RPMI8226 (cell line): ENCODE measurements at places on chromosomes 2 and 18.

GRCh38 chr2:113180131-113180946, 6.6 kb downstream of the PSD4 start:
- DNase-seq: no peak

DNA sequence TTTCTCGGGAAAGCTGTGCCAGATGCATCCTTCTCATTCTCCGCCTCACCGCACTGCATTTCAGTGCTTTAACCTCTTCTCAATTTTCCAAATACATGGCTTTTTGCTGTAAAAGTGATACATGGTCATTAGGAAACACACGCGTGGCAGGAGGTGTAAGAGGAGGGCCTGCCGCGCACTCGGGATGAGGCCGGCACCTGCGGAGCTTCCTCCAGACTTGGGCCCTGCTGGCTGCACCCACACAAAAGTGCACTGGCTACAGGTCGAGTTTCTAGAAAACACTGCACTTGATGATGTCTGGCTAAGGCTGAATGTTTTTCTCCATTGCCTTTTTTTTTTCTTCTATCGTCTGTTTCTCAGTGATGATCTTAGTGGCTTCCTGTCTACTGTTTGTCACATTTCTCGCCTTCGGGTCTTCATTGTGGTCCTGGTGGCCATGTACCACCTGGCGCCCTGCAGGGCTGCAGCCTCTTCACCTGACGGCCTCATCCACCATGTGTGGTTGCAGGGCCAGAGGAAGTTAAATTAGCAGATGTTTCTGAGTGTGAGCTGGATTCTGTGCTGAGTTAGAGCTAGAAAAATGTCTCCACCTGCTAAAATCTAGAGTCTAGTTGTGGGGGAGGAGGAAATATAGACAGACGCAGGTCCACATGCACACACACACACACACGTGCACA, 7.6 kb downstream of the KCNG2 start:
- peak; percentile 44 for DNase-seq

- no peak for DNase-seq
These were observed 5.6 kb upstream of the OSR1 start for GRCh38 chr2:19364014-19364413.

- no peak for DNase-seq
These were observed 360.0 kb upstream of the RAB6C start for GRCh38 chr2:129619471-129619870.

DNA sequence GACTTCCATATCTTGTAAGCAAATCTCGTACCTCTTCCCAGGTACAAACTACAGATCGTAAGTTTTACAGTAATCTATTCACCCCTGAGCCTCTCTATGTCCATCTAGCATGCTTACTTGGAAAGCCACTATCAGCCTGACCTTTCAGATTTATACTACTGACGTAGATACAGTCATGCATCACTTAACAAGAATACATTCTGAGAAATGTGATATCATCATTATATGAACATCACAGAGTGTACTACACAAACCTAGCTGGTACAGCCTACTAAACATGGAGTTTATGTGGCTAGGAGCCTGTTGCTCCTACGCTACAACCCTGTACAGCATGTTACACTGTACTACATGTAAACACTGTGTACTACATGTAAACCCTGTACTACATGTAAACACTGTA, 293.2 kb upstream of the ZNF804A start:
- no peak for DNase-seq

DNA sequence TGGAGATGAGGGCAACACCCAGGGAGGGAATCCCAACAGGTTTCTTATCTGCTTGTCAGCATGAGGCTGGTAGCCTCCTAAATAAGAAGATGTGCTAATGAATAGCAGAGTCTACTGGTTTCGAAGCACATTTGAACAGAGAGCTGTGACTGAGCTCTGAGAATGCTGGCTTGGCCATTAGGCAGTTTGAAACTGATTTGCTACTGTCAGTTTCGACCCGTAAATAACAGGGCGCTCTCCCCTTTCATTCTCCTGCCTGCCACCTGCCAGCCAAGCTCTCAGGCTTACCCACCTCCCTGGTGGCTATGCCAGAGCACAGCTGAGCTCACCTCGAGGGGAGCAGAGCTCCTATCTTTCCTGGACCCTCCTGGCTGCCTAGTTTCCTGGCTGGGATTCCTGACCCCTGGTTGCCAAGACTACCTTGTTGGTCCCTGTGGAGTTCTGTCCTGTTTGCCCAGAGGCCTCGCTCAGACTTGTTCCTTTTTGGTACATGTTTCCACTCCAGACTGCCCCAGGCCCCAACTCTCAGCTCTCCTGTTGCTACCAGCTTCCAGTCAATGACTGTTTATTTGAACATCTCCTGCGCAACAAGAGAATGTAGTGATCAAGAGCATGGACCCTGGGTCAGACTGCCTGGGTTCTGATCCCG, 102.3 kb upstream of the ALPP start:
- DNase-seq: peak; percentile 80

DNA sequence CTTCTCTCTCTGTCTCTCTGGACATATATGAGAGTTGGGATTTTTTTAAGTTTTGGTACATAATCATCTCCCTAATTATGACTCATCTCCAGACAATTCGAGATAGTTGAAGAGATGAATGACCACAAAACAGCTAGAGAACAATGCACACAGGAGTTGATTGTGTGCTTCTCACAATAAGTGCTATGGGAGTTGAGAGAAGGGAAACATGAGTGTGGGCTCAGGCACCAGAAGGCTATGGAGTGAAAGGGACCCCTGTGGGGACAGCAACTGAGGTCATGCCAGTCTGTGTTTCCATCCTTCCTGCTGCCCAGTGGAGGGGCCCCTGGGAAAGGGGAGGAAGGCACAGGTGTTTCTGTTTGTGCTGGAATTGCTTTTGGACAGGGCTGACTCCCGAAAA, 6.5 kb upstream of the YWHAQ start:
- no peak for DNase-seq

DNA sequence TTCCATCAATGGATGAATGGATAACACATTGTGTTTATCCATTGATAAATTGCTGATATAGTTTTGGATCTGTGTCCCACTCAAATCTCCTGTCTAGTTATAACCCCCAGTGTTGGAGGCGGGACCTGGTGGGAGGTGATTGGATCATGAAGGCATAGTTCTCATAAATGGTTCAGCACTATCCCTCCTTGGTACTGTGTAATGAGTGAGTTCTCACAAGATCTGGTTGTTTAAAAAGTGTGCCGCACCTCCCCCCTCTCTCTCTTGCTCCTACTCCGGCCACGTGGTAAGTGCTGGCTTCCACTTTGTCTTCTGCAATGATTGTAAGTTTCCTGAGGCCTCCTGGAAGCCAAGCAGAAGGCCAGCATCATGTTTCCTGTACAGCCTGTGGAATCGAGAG, 23.9 kb upstream of the SPATA3 start:
- DNase-seq: no peak

DNA sequence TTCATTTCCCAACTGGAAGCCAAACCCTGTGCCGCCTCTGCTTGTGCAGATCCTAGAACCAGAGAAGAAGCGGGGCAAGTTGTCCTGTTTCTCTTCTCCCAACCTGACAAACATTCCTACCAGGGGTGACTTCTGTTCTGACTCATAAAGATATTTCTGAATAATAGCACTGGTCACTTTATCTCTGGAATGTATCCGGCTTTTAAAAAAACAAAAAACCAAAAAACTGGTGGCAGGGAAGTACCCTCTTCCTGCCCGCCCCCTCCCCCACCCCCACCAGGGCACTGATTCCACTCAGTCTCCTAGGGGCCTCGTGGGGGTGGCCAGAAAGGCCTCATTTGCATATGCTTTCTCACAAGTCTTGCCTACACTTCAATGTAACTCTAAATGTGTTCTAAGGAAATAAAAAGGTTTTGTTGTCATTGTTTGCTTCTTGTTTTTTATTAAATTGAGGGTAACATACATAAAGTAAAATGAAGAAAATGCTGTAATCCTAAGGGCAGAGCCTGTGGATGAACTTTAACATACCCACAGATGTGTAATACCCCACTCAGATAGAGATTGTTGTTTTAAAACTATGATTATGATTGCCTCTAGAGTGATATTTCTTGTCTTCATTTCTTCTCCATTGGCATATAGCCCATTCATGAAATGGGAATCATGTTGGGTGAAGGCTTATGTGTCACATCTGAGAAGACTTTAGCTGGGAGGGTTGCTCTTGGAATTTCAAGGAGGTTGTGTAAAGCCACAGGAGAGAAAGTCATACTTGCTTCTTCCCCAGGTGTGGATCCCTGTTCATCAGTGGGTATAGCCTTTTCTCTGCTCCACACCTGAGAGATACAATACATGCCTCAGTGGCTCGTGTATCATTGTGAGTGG, 5.3 kb upstream of the FOSL2 start:
- DNase-seq: no peak

DNA sequence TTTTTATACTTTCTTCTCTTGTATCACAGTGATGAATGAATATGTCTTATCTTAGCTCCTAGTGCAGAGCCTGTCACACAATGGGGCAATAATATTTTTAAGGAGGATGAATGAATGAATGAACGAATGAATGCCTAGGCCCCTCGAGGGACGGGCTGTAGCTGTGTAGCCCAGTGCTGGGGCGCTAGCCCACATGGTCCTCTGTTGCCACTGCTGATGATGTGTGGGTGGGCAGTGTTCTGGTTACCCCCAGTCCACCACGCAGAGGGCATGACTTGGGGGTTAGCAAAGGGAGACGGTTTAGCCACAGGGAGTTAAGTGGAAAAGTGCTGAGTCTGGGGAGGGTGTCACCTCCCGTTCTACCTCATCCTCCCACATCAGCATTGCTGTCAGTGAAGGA, 134.2 kb downstream of the SMAD7 start:
- no peak for DNase-seq

GRCh38 chr2:158179660-158180059, 78.0 kb downstream of the UPP2 start:
- no peak for DNase-seq

DNA sequence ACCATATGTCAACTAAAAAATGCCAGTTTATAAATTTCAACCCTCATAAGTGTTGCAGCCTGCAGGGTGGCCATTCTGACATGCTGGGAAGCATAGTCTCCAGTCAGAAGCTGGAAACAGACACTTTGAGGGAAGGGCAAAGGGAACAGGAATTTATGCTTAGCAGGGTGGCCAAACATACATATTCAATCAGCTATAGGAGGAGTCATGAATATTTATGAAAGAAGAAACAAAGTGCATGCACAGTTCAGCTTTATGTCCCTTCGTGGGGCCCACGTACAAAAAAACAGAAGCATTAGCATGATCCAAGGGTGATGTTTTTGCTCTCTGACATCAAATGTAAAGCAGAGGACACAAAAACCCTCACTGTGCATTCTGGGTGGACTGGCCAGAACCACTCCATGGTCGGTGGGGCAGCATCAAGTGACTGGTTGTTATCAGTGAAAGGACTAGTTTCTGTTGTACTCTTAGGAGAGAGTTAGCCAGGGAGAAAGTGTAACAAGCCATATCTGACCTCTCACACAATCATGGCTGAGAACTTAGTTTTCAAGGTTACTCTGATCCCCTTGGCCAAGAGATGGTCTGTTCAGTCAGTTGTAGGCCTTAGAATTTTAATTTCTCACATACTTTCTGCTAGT, 9.9 kb upstream of the PDE11A start:
- no peak for DNase-seq

DNA sequence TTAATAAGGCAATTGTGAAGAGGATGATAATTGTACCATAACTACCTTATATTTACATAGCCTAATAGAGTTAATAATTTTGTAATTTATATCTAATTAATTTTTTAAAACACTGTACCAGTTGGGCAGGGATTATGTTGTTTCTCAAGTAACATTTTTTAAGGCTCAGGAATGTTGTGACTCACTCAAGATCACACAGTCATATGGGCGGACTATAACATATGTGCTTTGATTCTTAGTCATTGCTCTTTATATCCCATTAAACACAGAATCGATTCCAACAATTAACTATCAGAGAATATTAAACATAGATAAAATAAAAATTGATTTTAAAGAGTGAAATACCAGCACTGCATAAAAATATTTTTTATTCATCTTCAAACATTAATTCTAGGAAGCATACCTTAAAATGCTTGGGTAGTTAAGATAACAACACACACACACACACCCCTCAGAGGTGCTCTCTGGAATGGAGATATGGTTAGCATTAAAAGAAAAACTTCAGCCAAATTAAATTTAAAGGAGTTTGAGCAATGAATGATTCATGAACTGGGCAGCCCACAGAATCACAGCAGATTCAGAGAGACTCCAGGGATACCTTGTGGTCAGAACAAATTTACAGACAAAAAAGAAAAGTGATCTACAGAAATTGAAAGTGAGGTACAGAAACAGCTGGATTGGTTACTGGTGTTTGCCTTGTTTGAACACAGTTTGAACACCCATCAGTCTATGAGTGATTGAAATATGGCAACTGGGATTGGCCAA, 869.4 kb upstream of the ID2 start:
- DNase-seq: no peak

- DNase-seq: no peak
These were observed 56.0 kb downstream of the NRP2 start for GRCh38 chr2:205738117-205738968.

- no peak for DNase-seq
These were observed 65.8 kb downstream of the DCDC2C start for GRCh38 chr2:3768960-3769765.

GRCh38 chr18:45889419-45890064, 64.1 kb downstream of the SIGLEC15 start:
- no peak for DNase-seq

DNA sequence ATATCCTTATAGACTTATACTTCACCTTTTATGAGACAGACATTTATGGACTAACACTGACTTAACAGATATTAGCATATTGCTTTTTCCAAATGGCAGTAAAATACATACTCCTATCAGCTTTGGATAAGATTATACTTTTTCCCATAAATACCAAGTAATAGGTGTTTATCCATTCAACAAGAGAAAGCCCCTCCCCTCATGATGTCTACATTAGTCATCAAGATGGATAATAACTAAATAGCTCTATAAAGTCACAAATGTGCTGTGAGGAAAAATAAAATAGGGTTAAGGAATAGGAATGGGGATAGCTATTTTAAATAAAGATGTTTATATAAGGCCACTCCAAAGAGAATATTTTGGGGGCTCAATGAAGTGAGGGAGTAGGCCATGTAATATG, 39.4 kb downstream of the CSRNP3 start:
- DNase-seq: no peak

GRCh38 chr18:42030586-42031182, 75.7 kb downstream of the PIK3C3 start:
- DNase-seq: peak; percentile 37

GRCh38 chr18:6374340-6374739, 40.4 kb downstream of the L3MBTL4 start:
- no peak for DNase-seq

DNA sequence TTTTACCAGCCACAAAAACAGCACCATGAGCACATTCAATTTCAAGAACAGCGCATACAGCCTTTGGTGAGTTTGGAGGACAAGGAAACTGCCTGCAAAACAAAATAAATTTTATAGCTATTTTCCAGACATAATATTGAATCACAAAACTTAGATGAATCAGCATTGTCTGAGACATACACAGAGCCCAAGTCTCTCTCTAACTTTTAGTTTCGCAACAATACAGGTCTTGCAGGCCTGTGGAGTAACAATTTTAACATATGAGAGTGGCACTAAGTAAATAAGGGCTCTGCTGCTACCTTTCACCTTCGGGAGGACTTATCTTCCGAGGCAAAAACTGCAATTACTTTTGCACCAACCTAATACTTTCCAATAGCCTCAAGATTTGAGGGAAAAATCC, 56.1 kb upstream of the PEX13 start:
- no peak for DNase-seq
